Activated CD8-positive, alpha-beta T cell treated with anti-CD3 and anti-CD28 coated beads for 36 hours (primary cell): ENCODE measurements at places on chromosomes 7 and 10. TPM values are rescaled to one million over a fixed set of nuclear protein-coding genes. Genes with fewer than 3 reads are reported as not detected.

PCLO gene
- total RNA-seq, result not detected

PDZD7 gene
- total RNA-seq, result 0.65 TPM

FGFBP3 gene
- 2.2 TPM for total RNA-seq

C10orf53 gene
- not detected for total RNA-seq

NPTX2 gene
- total RNA-seq, result 0.18 TPM

FRMD4A gene
- 2.8 TPM for total RNA-seq

ZNF92 gene
- 13.7 TPM for total RNA-seq

DNA sequence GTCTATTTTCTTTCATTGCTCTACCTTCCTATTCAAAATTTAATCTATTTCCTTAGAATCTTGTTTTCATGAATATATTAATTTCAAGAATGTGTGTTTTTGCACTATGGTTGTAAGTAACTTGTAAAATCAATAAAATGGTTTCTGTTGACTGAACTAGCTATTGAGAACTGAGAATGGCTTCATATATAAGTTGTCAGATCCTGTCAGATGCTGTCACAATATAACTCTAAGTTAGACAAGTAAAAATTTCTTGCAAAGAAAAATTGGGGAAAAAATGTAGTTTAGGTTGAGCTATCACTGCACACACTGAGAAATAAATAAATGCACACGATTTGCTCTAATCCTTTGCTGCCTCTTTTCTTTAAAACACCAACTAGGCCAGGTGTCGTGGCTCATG, 89.8 kb downstream of the RAB11FIP2 start:
- H3K27ac ChIP-seq, result no peak overlapping the region
- H3K27me3 ChIP-seq, result peaks cover 19% of the 10 kb centered on the region
- no peaks in the 10 kb centered on the region for H3K36me3 ChIP-seq

DNA sequence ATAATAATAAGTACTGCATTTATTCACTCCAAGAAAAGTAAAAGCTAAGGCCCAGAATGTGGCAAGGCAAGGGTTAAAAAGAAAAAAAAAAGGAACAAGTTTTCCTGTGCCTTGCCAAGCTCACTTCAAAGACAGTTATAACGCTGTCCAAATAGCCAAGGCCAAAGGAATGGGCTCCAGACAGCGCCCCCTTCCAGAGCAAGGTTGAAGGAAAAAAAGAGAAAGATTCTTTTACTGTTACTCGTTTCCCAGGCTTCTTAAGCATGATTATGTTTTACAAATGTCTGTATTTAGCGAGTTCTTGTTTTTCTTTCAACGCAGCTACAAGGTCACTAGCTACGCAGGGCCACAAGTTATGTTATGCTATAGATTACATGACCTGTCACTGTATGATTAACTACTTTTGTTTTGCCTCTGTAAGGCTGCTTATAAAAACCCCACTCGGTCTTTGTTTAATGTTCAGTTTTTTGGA, 9.1 kb upstream of the EIF4H start:
- H3K27ac ChIP-seq, result no peak overlapping the region
- H3K4me3 ChIP-seq, result no peak overlapping the region
- H3K36me3 ChIP-seq, result no peaks in the 10 kb centered on the region
- no peak for DNase-seq

- H3K27me3 ChIP-seq, result no peaks in the 10 kb centered on the region
- H3K27ac ChIP-seq, result no peak overlapping the region
- no peak overlapping the region for H3K4me3 ChIP-seq
- DNase-seq, result no peak
These were observed 71.7 kb upstream of the STRIP2 start for GRCh38 chr7:129362496-129362895.

GRCh38 chr10:132362151-132362611, 30.2 kb downstream of the LRRC27 start:
- no peaks in the 10 kb centered on the region for H3K27me3 ChIP-seq
- peaks cover 3% of the 10 kb centered on the region for H3K4me1 ChIP-seq
- H3K4me3 ChIP-seq, result no peak overlapping the region
- peaks cover 5% of the 10 kb centered on the region for H3K36me3 ChIP-seq
- no peak overlapping the region for H3K27ac ChIP-seq

DNA sequence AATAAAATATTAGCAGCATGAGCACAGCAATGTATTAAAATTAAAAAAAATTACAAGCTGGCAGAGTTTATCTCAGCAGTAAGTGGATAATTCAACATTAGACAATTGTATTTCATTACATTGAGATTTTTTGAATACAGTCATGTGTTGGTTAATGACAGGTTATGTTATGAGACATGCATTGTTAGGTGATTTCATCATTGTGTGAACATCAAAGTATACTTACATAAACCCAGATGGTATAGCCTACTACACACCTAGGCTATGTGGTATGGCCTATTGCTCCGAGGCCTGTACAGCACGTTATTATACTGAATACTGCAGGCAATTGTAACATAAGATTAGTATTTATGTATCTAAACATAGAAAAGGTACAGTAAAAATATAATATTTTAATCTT, 29.7 kb downstream of the CCDC6 start:
- peaks cover 27% of the 10 kb centered on the region for H3K36me3 ChIP-seq
- no peak for DNase-seq
- no peaks in the 10 kb centered on the region for H3K27me3 ChIP-seq
- H3K4me1 ChIP-seq, result peaks cover 89% of the 10 kb centered on the region
- H3K4me3 ChIP-seq, result no peak overlapping the region

GRCh38 chr10:78516236-78516635, 482.6 kb downstream of the RPS24 start:
- no peak overlapping the region for H3K27ac ChIP-seq
- H3K4me3 ChIP-seq, result no peak overlapping the region
- no peaks in the 10 kb centered on the region for H3K36me3 ChIP-seq
- peaks cover 4% of the 10 kb centered on the region for H3K4me1 ChIP-seq
- no peak for DNase-seq

DNA sequence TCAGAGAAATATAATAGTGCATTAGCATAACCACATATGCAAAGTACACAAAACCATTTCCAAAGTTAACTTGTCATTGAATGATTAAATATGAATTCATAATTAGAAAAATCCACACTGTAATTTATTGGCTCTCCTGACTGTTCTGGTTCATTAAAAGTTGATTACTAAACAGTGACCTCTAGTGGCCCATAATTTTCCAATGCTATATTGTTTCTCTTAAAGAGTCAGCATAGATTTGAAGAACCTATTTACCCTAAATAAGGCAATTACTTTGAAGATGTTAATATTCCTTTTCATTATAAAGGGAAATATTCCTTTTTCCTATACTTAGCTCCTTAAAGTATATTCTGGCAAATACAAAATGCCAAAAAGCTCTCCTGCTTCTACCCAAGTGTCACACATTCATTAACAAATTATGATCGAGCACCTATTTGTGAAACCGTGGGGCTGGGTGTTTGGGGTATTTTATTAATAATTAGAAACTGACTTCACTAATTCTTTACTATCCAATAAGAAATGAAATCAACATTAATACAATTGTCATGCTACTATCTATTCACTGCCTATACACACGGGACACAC, 86.2 kb downstream of the HIBADH start:
- no peak for DNase-seq
- H3K27ac ChIP-seq, result no peak overlapping the region
- H3K36me3 ChIP-seq, result peaks cover 2% of the 10 kb centered on the region
- H3K27me3 ChIP-seq, result no peaks in the 10 kb centered on the region
- H3K4me1 ChIP-seq, result no peaks in the 10 kb centered on the region

DNA sequence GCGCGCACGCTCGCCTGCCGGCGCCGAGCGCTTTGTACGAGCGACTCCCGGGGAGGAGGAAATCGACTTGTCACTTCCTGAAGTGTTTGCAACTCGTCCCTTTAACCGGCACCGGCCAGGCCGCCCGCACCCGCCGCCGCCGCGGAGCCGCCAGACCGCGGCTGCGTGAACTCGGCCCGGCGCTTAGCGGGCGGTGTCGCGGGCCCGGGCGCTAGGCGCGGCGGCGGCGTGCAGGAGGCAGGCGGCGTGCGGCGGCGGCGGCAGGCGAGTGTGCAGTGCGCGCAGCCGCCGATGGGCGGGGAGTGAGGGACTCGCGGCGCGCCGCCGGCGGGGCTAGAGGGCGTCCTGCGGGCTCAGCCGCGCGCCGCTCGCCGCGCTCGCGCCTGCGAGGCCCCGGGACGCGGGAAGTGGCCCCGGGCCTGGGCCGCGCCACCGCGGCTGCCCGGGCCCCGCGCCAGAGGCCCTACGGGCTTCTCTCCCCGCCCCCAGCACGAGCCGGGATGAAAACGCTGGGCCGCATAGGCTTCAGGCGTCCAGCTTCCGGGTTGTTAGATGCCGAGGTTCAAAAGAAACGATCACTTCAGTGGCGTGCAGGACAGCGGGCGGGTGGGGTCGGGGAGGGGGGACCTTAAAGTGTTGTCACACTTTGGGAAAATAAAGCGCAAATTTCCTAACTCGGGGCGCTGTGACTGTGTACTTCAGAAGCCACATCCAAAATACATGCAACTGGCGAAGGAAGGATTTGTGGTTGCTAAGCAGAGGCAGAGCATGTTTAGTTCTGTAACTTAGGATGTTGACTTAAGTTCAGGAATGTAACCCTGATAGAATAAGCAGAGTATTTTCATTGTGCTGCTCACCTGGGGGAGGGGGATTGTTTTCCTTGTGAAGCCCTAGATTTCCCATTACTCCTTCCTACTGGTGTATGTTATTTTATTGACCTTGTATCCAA, at the start of gene FAM53B:
Gene FAM53B (minus strand): TSS at position 277 of the 949 bp plus-strand sequence. CDS start 37,665 bp downstream, outside the sequence.
- peak; percentile 80 for DNase-seq
- peaks cover 1% of the 10 kb centered on the region for H3K27me3 ChIP-seq
- peak within 1 kb of the TSS; percentile 90 for H3K27ac ChIP-seq
- peak within 1 kb of the TSS; percentile 87 for H3K4me3 ChIP-seq
- H3K4me1 ChIP-seq, result peaks cover 51% of the 10 kb centered on the region
- peaks cover 4% of the 10 kb centered on the region for H3K36me3 ChIP-seq

DNA sequence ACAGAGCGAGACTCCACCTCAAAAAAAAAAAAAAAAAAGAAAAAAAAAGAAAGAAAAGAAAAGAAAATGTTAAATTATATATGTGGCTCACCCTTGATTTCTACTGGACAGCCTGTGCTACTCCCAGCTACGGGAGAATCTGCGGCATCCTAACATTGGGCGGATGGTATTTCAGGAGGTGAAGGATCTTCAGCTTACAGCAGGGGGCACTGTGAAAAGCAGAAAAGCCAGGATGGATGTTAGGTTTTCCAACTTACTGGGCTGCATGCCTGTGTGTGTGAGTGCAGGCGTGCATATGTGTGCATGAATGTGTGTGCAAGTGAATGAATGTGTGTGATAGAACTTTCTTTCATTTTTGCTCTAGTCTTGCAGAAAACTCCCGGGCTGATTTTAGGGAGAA, 1066.5 kb downstream of the TYW1 start:
- no peak for DNase-seq
- no peaks in the 10 kb centered on the region for H3K27me3 ChIP-seq
- H3K4me3 ChIP-seq, result no peak overlapping the region
- H3K27ac ChIP-seq, result no peak overlapping the region
- no peaks in the 10 kb centered on the region for H3K4me1 ChIP-seq

GRCh38 chr10:128812000-128812399, 655.0 kb upstream of the MGMT start:
- DNase-seq, result no peak
- no peaks in the 10 kb centered on the region for H3K36me3 ChIP-seq
- no peaks in the 10 kb centered on the region for H3K27me3 ChIP-seq
- H3K4me3 ChIP-seq, result no peak overlapping the region
- no peak overlapping the region for H3K27ac ChIP-seq

DNA sequence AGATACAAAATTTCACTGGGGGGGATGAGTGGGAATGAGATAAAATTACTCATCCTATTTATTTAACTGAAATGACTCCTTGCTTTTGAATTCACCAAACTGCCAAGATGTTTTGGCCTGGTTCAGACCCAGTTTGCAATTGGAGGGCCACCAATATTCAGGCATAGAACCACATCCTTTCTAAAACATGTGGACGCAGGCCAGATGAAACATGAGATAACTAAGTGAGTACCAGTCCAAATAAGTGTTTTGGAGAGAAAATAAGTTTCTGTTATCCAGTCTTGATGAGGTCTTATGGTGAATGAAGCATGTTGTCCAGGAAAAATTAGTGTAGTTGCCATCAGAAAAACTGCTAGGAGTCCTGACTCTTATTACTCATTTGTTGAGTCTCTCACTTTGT, 36.3 kb upstream of the PDK4 start:
- H3K4me3 ChIP-seq, result no peak overlapping the region
- no peak overlapping the region for H3K27ac ChIP-seq
- H3K27me3 ChIP-seq, result no peaks in the 10 kb centered on the region
- H3K4me1 ChIP-seq, result no peaks in the 10 kb centered on the region
- DNase-seq, result no peak

DNA sequence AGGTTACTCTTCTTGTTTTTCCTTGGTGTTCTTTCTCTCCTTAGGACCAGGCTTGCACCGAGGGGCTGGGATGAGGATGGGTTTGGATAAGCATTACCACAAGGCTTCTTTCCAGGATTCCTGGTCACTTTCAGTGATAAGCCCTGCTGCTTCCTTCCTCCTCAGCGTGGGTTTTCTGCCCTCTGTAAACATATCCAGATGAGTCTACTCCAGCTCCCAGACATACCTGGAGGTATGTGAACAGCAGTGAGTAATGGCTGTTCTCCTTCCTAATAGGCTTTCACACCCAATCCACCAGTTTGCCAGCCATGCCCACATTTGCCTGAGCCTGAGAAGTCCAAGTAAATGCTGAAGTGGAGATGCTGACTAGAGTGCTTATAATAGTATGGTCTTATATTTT, 229.8 kb upstream of the YAE1 start:
- H3K4me1 ChIP-seq, result no peaks in the 10 kb centered on the region
- peaks cover 7% of the 10 kb centered on the region for H3K27me3 ChIP-seq
- no peak overlapping the region for H3K27ac ChIP-seq
- H3K4me3 ChIP-seq, result no peak overlapping the region

DNA sequence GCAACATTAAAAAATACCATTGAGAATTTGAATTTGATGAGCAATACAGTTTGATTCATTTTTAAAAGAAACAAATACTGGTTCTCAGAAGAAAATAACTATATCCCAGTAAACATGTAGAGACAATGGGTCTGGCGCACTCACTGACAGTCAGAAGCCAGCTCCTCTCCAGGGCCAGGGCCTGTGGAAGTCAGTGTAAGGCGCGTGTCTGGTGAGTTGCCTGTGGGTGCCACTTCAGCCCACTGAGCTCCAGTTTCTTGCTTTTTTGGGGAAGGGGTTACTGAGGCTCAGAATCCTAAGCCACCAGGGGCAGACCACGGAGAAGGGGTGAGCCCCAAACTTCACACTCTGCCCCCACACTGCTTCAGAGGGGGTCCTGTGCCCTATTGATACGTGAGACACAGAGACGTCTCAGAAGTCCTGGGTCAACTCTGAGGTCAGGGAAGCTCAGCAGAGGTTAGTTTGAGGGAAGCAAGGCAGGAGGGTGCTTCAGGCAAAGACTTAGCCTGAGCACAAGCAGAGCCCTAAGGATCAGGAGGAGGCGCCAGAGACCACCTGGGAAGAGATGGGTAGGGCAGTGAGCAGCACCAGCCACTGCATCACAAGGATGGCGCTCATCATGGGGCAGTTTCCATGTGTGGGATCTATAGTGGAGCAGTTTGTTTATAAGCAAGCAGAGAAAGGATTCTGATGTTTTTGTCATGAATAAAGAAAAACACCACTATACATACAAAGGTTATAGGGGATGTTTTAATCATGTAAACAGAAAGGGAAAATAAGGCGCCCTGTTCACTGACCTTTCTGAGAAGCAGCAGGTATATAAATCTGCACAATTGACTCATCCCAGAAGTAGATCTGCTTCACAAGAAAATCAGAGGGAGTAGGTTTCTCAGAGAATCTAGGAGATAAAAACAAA, 95.7 kb downstream of the PKD1L1 start:
- H3K27me3 ChIP-seq, result no peaks in the 10 kb centered on the region
- no peak overlapping the region for H3K27ac ChIP-seq
- DNase-seq, result peak; percentile 39

GRCh38 chr10:13784067-13784466, 197.3 kb downstream of the PRPF18 start:
- peak overlapping the region; percentile 18 for H3K27ac ChIP-seq
- DNase-seq, result peak; percentile 50
- H3K27me3 ChIP-seq, result no peaks in the 10 kb centered on the region
- H3K36me3 ChIP-seq, result no peaks in the 10 kb centered on the region
- peaks cover 31% of the 10 kb centered on the region for H3K4me1 ChIP-seq
- H3K4me3 ChIP-seq, result no peak overlapping the region
